Activated CD4-positive, alpha-beta T cell treated with anti-CD3 and anti-CD28 coated beads, Interleukin-2, amount 50 U/mL, for 24 hours (primary cell): ENCODE measurements at places on chromosomes 13 and 19.
A peak's percentile ranks its signal among the peaks of the same experiment; 100 is the strongest.

GRCh38 chr19:48818234-48818820 is 7.5 kb upstream of the BCAT2 start:
- no peak for DNase-seq

- no peak for DNase-seq
These were observed 127.3 kb upstream of the EDNRB start for GRCh38 chr13:78045916-78046315.

- DNase-seq = no peak
These were observed 1599.8 kb downstream of the OLFM4 start for GRCh38 chr13:54628383-54628782.

DNA sequence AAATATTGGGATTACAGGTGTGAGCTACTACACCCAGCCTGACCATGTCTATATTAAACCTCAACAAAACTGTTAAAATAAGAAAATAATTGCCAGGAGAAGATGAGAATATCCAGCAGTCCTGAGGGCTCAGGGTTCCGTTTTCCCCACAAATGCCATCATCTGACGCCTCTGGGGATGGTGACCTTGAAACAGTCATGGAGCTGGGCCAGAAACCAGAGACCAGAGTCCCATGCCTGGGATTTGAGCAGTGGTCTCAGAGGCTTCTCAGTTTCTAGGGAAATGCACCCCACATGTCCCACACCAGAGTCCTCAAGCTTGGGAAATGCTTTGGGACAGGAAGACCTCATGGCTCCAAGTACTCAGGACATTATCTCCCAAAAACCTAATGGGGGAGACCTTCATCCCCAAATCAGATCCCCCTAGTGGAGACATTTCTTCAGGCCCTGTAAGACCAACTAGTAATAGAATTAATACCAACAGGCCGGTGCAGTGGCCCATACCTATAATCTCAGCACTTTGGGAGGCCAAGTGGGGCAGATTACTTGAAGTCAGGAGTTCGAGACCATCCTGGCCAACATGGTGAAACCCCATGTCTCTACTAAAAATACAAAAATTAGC is 2.9 kb upstream of the MAP1S start:
- no peak for DNase-seq

- DNase-seq = no peak
These were observed 48.9 kb upstream of the URAD start for GRCh38 chr13:28037399-28037798.

- no peak for DNase-seq
These were observed 17.3 kb downstream of the DEDD2 start for GRCh38 chr19:42200116-42200715.

- DNase-seq = no peak
These were observed 1.2 kb upstream of the NUMBL start for GRCh38 chr19:40691421-40692211.

DNA sequence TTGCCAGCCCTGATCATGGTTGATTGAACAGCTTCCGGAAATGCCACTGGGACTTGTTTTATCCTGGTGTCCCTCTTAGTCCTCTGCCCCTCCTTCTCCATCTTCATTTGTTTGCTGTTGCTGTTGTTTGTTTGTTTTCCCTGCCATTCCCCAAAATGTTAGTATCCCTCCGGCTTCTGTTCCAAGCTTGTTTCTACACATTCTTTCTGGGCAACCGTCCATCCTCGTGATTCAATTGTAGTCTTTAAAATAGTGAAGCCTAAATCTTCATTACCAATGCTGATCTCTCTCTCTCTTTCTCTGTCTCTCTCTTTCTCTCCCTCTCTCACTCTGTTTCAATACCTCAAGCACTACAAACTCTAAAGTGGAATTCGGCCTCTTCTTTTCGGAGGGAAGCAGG is 649.3 kb upstream of the ARGLU1 start:
- DNase-seq = no peak

- no peak for DNase-seq
These were observed 1416.6 kb upstream of the MIR17HG start for GRCh38 chr13:89930861-89931260.

DNA sequence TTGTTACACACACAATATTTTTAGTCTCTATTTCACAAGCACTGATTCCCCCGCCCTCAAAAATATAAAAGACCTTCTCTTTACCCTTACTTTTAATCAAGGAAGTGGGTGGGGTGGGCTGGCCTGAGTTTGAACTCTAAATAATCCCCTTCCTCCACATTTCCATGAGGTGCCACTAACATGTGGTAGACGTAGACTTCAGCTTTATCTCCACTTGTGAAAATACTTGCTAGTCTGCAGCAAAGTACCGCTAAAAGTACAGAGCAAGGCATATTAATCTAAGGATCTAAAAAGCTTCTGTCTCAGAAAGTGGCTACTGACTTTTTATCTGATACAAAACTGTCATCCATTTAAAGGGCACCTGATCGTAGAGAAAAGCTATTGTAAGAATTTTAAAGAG is 739.6 kb upstream of the SLC10A2 start:
- DNase-seq = no peak

- no peak for DNase-seq
These were observed 615.9 kb downstream of the TBC1D4 start for GRCh38 chr13:74866101-74866500.

DNA sequence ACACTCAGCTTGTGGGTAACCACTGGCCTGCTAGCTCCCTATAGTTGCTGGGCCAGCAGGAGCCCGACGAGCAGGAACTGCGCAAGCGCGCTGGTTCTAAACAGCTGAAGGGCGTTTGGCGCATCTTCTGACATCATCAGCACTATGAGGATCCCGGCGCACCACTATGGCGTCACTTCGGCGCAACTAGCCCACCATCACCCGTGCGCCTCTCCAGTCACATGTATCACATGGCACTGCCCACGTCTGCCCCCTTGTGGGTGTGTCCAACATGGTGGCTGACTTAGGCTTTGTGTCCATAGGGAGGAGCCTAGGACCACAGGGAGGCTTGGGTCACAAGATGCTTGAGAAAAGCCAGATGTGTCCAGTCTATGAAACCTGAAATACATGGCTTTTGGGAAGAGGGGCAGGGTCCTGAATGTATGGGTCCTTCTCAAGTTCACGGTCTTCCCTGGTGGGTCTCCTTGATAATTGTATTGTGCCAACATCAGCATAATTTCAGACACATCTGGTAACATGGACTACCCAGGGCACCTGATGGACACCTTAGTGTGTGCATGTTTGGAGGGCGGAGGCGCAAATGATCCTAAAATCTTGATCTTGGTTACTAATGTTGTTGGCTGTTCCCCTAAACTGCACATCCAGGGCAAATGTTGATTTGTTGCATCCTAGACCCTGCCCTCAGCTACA is 18.0 kb downstream of the KLK4 start:
- no peak for DNase-seq

DNA sequence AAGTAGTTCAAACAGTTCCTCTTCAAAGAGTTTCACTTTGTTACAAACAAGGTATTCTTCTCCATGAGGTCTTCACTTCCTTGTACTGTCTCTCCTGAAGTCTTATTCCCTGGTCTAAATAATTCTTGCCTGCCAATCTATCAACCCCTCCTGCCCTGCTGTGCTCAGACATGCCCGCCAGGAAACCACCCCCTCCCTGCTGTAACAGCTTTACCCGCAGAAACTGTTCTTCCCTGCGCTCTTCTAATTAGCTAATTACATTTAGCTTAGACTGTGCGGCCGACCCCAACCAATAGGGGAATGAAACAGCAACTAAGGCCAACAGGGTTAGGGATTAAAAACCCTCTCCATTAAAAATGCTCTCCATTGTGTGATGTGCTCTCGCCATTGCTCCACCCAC is 46.7 kb downstream of the ZNF846 start:
- DNase-seq = no peak

GRCh38 chr19:40831502-40832430 is 18.5 kb downstream of the CYP2A6 start:
- no peak for DNase-seq

GRCh38 chr13:33441015-33441414 is 155.5 kb upstream of the STARD13 start:
- DNase-seq = no peak

DNA sequence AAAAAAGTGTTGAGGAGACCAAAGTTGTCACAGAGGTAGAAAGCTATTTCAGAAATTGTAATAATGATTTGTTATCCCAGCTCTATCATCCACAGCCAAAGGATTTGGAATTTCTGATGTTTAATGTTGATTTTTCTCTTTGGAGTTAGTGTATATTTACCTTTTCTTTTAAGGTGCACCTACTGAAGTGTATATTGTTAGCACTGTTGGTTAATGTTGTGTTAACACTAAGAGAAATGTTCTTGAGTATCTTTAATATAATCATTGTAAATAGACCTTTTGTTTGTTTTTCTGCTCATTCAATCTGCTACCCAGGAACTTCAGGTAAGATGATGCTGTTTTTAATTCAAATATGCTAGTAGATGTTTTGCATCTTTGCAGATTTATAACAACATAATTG is 57.5 kb downstream of the ZAR1L start:
- DNase-seq = no peak

DNA sequence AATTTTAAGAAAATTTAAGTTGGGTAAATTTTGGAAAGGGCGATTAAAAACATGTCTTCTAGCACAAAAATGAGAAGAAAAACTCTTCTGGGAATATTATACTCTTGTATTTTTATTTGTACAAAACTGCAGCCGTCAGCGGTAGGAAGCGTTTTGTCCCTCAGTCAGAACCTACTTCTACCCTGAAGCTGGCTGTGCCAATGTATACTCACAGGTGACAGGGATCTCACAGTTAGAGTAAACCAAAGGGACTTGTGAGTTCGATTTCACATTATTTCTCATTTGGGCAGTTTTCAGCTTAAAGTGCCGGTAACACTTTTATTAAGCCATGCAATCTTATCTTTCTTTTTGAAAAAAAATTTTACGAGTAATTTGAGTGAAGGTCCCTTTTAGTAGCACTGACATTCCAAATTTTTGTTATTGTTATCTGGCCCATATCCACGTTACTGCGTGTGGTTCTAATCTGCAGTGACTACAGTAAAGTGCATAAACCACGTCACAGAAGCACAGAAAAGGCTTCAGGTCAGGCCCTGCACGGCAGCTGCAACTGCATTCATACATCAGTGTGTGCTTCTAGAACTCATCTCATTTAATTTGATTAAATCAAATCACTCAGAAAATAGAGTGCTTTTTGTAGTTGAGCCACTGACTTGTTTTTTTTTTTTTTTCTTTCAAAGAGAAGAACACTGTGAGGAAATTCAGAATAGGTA is 387.3 kb downstream of the LIG4 start:
- no peak for DNase-seq

DNA sequence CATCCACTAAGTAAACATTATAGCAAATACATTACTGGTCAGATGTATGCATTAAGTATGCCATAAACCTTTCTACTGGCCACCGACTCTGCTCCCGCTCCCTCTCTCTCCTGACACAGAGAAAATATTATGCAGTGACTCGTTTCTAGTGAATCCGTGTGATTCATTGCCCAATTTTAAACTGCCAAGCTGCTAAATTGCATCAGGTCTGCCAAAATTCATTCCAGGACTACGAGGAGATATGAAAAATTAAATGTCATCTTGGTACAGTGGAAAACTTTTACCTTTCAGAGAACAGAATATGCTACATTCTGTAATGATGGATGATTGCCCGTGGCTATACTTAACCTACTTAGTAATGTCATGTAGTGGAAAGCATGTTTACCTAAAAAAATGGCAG is 368.8 kb upstream of the TSHZ3 start:
- no peak for DNase-seq

DNA sequence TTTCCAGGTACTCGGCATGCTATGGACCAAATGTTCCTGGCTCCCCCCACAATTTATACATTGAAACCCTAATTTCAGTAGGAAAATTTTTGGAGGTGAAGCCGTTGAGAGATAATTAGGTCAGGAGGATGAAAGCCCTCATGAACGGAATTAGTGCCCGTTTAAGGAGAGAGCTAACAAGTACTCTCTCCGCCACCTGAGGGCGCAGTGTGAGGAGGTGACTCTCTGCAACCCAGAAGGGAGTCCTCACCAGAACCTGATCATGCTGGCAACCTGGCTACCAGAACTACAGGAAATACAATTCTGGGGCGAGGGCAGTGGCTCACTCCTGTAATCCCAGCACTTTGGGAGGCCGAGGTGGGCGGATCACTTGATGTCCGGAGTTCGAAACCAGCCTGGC is 397.8 kb downstream of the SLITRK5 start:
- DNase-seq = no peak

- DNase-seq = no peak
These were observed 168.8 kb downstream of the OLFM4 start for GRCh38 chr13:53197424-53197823.

- no peak for DNase-seq
These were observed 43.7 kb downstream of the NUMBL start for GRCh38 chr19:40646743-40647254.

GRCh38 chr19:10230173-10230860 is 814 bp downstream of the S1PR2 start:
- peak; percentile 47 for DNase-seq

DNA sequence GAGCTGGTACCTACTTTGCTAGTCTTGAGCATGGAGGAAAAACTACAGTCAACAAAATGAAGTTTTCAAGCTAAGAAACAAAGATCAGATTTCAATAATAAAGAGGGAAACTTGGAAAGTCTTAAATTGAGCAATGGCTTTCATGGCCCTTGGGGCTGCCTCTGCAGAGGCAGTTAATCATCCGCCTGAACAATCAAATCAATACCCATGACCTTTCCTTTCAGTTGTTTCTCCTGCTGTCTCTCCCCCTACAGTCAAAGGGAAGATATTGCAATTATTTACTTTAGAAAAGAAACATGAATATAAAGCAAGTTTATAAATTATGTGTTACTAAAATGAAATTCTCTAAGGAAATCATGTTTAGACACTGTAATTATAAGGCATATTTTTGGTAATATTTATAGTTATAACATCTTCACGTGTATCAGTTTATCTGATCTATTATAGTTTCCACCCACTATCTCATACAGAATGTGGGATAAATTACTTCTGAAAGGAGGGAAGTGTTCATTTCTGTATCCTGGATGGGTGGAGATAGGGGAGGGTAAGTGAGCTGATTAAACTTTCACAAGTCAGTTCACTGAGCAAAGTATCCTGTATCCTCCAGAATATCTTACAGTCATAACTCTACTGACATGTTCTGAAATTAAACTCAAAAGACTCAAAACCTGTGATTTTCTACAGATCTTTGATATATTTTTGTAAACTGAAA is 72.4 kb upstream of the TSC22D1 start:
- no peak for DNase-seq

DNA sequence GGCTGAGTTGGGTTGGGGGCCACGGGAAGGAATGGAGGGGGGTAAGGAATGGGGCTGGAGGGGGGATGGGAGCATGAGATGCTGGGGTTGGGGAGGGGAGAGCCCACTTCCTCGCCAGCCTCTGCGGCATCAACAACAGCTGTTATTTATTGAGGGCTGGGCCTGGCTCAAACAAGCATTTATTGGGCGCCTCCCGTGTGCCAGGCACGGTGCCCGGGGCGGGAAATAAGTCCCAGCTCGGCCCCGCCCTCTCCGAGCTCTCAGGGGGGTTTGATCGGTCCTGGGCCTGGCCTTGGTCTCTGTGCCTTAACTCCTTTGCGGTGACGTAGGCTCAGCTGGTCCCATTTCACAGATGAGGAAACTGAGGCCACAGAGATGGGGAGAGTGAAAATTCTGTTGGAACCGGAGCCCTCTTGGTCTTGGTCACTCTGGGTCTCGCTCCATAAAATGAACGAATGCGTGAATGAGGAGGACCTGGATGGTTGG is 919 bp upstream of the ADAMTS10 start:
- no peak for DNase-seq

GRCh38 chr19:34165295-34165738 is 7.0 kb upstream of the LSM14A start:
- no peak for DNase-seq

GRCh38 chr13:71030784-71031183 is 836.2 kb downstream of the DACH1 start:
- no peak for DNase-seq
